ENCODE measurements at places on chromosomes 7 and 10. TPM values are rescaled to one million over a fixed set of nuclear protein-coding genes. Genes with fewer than 3 reads are reported as not detected.

DNA sequence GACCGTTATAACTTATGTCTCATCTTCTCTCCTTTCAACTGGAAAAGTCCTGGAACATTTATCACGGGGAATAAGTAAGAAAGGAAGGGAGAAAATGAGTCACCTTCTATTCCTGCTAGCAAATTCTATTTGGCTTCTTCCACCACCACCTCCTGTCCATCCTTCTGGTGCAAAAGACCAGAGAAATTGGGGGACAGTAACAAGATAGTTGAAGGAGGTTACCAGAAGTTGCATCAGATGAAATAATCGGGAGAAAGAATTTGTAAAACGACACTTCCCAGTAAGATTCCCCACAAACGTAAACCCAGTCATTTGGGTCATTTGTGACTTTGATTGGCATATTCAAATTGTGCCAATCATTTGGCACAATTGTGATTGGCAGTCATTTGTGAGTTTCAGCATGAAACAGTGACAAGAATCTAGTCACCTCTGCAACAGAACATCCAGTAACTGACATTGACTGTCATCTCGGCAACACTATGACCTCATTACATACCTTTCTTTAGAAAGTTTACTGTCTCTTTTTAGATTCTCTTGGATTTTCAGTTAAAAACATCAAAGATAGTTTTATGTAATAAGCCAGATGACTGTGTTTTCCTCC, 51.3 kb upstream of the PIK3CG start:
- no peaks in the 10 kb centered on the region for H3K36me3 ChIP-seq
- no peak overlapping the region for H3K27ac ChIP-seq

GRCh38 chr10:62538606-62539005, 164.4 kb downstream of the ZNF365 start:
- H3K27me3 ChIP-seq, result no peaks in the 10 kb centered on the region
- peaks cover 2% of the 10 kb centered on the region for H3K36me3 ChIP-seq
- no peak overlapping the region for H3K27ac ChIP-seq
- no peak overlapping the region for H3K4me3 ChIP-seq
- DNase-seq, result no peak

GRCh38 chr7:130127821-130128317, 57.5 kb downstream of the KLHDC10 start:
- H3K4me1 ChIP-seq, result peaks cover 2% of the 10 kb centered on the region
- H3K27ac ChIP-seq, result no peak overlapping the region
- no peaks in the 10 kb centered on the region for H3K27me3 ChIP-seq
- no peak overlapping the region for H3K4me3 ChIP-seq

GRCh38 chr10:132922872-132923271, 19.5 kb downstream of the CFAP46 start:
- no peak for DNase-seq
- H3K4me3 ChIP-seq, result no peak overlapping the region
- no peaks in the 10 kb centered on the region for H3K27me3 ChIP-seq

DNA sequence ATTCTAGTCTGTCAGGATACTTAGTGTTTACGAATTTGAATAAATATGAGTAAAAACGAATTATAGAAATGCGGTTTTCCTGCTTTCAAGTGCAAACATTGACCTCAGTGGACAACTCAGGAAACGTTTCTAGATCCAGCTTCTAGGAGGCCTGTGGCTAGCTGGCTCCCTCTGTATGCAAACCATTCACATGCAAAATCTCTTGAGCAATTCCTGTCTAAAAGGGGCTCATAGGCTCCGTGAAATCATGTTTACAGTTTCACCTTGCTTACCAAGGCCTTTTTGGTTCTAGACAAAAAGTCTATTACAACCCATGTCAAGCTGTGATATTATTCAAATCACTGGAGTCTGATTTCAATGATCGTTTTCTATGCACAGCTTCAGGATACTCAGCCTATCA, 364.5 kb downstream of the DPP6 start:
- H3K36me3 ChIP-seq, result no peaks in the 10 kb centered on the region
- H3K4me3 ChIP-seq, result no peak overlapping the region
- H3K27me3 ChIP-seq, result no peaks in the 10 kb centered on the region
- DNase-seq, result no peak
- no peak overlapping the region for H3K27ac ChIP-seq

DNA sequence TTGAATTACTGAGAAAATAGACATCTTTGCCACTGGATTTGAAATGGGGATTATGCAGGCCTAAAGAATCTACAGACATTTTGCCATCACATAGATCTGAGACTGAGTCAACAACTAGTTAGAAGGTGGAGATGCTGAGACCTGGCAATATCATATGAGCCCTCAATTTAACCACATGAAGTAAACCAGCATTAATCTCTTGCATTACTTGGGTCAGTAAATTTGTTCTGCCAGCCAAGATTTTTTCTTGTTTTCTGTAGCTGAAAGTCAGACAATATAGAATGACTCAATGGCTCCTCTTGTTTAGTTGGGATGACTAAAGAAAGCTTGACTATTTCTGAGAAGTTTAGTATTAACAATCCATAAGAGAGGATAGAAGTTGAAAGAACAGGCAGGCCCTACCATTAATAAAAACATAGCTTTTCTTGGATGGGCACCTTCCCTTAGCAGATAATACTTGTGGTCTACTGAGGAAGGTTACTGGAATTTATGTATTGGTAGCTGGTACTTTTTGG, 396.7 kb upstream of the SORCS1 start:
- H3K27me3 ChIP-seq, result no peaks in the 10 kb centered on the region
- H3K4me1 ChIP-seq, result no peaks in the 10 kb centered on the region
- no peak for DNase-seq
- no peak overlapping the region for H3K27ac ChIP-seq
- no peak overlapping the region for H3K4me3 ChIP-seq

DNA sequence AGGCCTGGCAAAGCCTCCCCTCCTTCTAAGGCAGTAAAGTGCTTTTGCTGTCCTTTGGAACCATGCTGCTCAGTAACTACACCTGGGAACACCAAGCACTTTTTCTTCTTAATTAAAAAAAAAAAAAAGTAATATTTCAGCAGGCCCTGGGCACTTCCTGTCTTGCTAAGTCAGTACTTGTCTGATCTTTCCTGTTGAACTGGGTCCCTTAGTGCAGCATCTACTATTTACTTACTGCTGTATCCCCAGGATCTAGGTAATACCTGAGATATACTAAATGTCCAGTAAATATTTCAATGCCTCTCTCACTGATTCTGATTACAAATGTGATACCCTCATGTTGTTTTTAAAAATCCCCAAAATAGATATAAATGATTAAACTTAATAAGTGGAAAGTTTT, 77.4 kb downstream of the PPP1R3C start:
- H3K27ac ChIP-seq, result no peak overlapping the region
- H3K27me3 ChIP-seq, result peaks cover 16% of the 10 kb centered on the region
- H3K4me3 ChIP-seq, result no peak overlapping the region
- no peak for DNase-seq
- no peaks in the 10 kb centered on the region for H3K36me3 ChIP-seq
- peaks cover 5% of the 10 kb centered on the region for H3K4me1 ChIP-seq

- no peak for DNase-seq
- no peak overlapping the region for H3K4me3 ChIP-seq
Measured at GRCh38 chr7:49245062-49245461, 320.7 kb downstream of the CDC14C start.

GRCh38 chr10:113459626-113460280, 93.1 kb upstream of the HABP2 start:
- H3K36me3 ChIP-seq, result no peaks in the 10 kb centered on the region
- peaks cover 58% of the 10 kb centered on the region for H3K27me3 ChIP-seq
- H3K4me1 ChIP-seq, result no peaks in the 10 kb centered on the region
- H3K27ac ChIP-seq, result no peak overlapping the region

DNA sequence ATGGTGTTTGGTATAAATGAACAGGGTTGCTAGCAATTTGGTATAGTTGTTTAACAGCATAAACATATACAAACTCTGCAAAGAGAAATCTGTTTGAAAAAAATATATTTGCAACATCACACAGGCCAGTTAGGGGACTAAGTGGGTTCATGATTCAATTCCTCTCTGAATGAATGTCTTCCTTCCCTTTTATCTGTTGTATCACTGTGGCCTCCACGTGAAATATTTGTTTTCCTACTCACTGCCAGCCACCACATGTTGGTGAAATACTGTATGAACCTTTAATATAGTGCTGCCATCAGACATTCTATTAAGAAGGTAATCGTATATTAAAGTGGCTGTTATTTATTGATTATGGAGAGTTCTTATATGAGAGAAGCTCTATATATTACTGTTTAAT, 157.0 kb downstream of the ARID5B start:
- peaks cover 40% of the 10 kb centered on the region for H3K4me1 ChIP-seq
- H3K36me3 ChIP-seq, result peaks cover 9% of the 10 kb centered on the region
- H3K4me3 ChIP-seq, result no peak overlapping the region
- no peak overlapping the region for H3K27ac ChIP-seq
- H3K27me3 ChIP-seq, result no peaks in the 10 kb centered on the region

GRCh38 chr10:17125206-17125893, 4.3 kb downstream of the CUBN start:
- no peaks in the 10 kb centered on the region for H3K27me3 ChIP-seq
- DNase-seq, result no peak
- H3K27ac ChIP-seq, result peak overlapping the region; percentile 10
- H3K4me1 ChIP-seq, result peaks cover 6% of the 10 kb centered on the region
- no peak overlapping the region for H3K4me3 ChIP-seq

GRCh38 chr10:104329735-104330134, 8.5 kb downstream of the ITPRIP start:
- H3K36me3 ChIP-seq, result peaks cover 3% of the 10 kb centered on the region
- H3K4me3 ChIP-seq, result peak overlapping the region; percentile 90
- peak overlapping the region; percentile 96 for H3K27ac ChIP-seq
- no peaks in the 10 kb centered on the region for H3K27me3 ChIP-seq
- no peak for DNase-seq

- H3K27ac ChIP-seq, result no peak overlapping the region
- no peak overlapping the region for H3K4me3 ChIP-seq
- peaks cover 4% of the 10 kb centered on the region for H3K36me3 ChIP-seq
- peaks cover 4% of the 10 kb centered on the region for H3K4me1 ChIP-seq
Measured at GRCh38 chr10:92001995-92002394, 78.4 kb downstream of the BTAF1 start.

- no peak overlapping the region for H3K4me3 ChIP-seq
- H3K4me1 ChIP-seq, result no peaks in the 10 kb centered on the region
- no peak for DNase-seq
- no peaks in the 10 kb centered on the region for H3K36me3 ChIP-seq
Measured at GRCh38 chr7:29860186-29860585, 53.9 kb downstream of the WIPF3 start.

DNA sequence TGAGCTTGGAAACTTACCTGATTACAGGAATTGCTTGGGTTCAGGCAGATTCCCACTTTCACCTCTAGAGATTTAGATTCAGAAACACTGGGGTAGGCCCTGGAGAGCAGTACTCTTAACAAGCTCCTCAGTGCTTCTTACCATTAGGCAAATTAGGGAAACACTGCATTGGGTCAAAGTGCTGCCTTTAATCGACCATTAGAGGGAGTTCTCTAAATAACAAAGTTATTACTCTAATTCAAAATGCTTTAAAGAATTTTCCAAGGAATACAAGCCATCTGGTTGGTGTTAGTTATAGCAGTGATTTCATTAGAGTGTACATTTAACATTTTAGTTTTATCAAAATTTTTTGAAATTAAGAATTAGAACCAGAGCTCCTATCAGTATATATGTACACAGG, 324.5 kb downstream of the GFRA1 start:
- no peaks in the 10 kb centered on the region for H3K36me3 ChIP-seq
- DNase-seq, result no peak
- H3K4me1 ChIP-seq, result no peaks in the 10 kb centered on the region

GRCh38 chr7:103447073-103447960, 1.3 kb upstream of the SLC26A5 start:
- no peak overlapping the region for H3K4me3 ChIP-seq
- H3K4me1 ChIP-seq, result peaks cover 9% of the 10 kb centered on the region
- no peak for DNase-seq
- H3K27ac ChIP-seq, result no peak overlapping the region
- H3K36me3 ChIP-seq, result no peaks in the 10 kb centered on the region
- H3K27me3 ChIP-seq, result peaks cover 62% of the 10 kb centered on the region

DNA sequence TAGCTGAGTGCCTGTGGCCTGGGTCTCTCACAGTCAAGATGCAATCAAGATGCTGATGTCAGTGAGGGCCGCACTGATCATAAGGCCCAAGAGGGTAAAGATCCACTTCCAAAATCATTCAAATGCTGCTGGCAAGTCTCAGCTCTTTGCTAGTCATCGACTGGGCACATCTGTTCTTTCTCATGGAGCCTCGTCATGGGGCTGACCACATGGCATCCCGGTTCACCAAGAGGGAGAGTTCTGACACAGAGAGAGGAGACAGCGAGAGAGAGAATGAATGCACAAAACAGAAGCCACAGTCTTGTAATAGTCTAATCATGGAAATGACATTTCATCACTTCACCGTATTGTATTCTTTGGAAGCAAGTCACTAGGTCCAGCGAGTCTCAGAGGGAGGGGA, 1067.5 kb upstream of the C7orf33 start:
- H3K27ac ChIP-seq, result no peak overlapping the region
- H3K4me3 ChIP-seq, result no peak overlapping the region
- no peaks in the 10 kb centered on the region for H3K36me3 ChIP-seq
- H3K4me1 ChIP-seq, result no peaks in the 10 kb centered on the region

DNA sequence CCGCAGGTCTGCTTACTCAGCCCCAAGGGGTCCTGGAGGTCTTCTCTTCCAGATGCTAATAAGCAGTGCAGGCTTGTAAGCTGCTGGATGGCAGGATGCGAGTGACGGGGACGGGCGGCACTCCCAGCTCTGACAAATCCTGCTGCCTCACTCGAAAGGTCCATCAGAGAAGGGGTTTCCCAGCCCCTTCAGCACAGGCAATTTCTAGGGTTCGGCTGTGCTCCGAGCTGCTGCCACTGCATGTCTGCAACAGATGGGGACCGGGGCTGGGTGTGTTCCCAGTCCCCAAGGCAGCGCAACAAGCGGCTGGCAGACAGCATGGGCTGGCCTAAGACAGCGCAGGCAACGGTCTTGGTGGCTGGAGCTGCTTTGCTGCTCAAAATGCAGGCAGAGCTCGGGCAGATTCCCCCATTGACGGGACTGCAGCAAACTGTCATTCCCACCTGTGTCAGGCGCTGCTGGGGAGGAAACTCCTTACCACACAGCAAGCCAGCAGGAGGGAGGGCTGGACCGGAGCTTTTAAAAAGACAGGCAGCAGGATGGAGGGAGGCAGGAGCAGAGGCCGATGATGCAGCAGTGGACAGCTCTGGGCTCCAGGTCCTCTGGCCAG, 62.4 kb downstream of the PRKAG2 start:
- H3K27me3 ChIP-seq, result no peaks in the 10 kb centered on the region
- H3K27ac ChIP-seq, result no peak overlapping the region
- peaks cover 27% of the 10 kb centered on the region for H3K4me1 ChIP-seq
- no peak for DNase-seq

GRCh38 chr10:92957223-92958010, 103.2 kb upstream of the CYP26C1 start:
- no peaks in the 10 kb centered on the region for H3K36me3 ChIP-seq
- no peak overlapping the region for H3K4me3 ChIP-seq
- no peaks in the 10 kb centered on the region for H3K27me3 ChIP-seq

DNA sequence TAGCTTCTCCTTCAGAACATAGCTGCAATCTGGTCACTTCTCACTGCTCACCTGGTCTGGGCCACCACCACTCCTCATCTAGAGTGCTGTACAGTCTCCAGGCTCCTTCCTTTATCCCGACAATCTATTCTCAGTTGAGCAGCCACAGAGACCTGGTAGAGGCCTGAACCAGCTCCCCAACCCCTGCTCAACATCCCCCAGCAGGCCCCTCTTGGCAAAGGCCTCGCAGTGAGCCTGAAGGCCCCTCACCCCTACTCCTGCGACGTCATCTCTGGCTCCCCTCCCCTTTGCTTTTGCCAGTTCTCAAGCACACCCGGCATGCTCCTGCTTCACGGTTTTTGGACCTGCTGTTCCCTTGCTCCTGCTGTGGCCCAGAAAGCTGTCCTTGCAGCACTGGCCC, 113.9 kb downstream of the ARHGAP22 start:
- peaks cover 61% of the 10 kb centered on the region for H3K27me3 ChIP-seq
- peaks cover 13% of the 10 kb centered on the region for H3K4me1 ChIP-seq
- peaks cover 5% of the 10 kb centered on the region for H3K36me3 ChIP-seq
- no peak overlapping the region for H3K27ac ChIP-seq
- no peak for DNase-seq

The SRPK2 gene
- 46.2 TPM for total RNA-seq

The FAM25C gene
- not detected for total RNA-seq

The PRSS1 gene
- not detected for total RNA-seq

The SRI gene
- total RNA-seq, result 65.8 TPM

The SYT15 gene
- 1.1 TPM for total RNA-seq

Data from T-helper 17 cell (primary cell).